Hematopoietic multipotent progenitor cell treated with erythropoietin and hydrocortisone succinate and interleukin-3 and kit ligand, for 15 days (in vitro differentiated cells): ENCODE measurements at places on chromosomes 3 and 15.
A peak's percentile ranks its signal among the peaks of the same experiment; 100 is the strongest.

DNA sequence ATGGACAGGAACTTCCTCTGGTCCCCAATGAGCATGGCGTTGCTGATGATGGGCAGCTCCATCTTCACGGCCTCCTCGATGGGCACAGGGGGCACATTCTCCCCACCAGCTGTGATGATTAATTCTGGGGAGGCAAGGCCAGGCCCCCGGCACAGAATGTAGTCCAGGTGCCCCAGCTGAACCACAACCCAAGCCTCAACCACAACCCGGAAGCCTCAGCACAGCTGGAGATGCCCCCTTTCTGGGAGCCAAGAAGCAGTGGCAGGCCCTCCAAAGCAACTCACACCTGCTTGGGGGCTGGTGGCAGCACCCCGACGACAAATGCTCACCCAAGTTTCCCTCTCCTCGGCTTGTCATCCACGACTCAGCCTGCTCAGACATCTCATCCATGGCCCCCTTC is 25.2 kb downstream of the IDH3A start:
- no peak for DNase-seq

DNA sequence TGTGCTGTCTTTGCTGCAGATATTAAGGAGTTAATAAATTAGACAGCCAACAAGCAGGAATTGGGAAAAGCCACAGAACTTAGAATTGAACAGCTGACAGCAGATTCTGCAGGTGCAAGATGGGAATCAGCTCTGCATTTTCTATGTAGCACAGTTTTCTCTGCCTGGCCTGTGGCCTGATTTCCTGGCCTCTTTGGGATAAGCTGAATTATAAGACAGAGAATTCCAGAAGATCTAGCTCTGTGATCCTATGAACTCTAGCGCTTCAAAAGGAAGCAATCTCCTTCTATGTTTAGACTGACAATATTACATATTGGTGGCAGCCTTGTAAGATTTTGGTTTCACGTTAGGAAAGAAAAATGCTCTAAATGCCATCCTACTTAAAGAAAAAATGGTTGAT is 24.0 kb upstream of the SOX2 start:
- DNase-seq = no peak

DNA sequence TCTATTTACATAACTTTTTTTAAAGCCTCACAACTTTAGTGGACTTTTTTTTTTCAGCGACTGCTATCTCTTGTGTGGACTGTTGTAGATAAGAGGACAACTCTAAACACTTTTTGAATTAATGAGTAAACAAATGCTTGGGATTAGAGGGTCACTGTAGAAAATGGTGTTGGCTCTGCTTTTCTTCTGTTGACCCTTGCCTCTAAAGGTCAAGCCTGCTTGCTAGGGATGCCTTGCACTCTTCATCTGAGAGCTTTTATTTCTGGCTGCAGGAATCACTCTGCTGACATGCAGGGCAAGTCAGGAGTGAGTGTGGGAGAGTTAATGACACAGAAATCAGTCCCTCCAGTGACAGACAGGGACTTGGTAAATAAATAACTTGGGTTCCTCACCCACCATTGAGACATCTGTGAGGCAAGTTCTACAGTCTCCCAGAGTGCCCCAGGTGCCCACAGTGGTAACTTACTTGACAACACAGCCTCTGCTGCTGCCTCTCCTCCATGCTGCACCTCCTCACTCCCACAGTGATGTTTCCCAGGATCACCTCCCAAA is 390.1 kb downstream of the IL20RB start:
- DNase-seq = no peak

GRCh38 chr15:71187078-71187477 is 71.8 kb downstream of the THSD4 start:
- DNase-seq = no peak

DNA sequence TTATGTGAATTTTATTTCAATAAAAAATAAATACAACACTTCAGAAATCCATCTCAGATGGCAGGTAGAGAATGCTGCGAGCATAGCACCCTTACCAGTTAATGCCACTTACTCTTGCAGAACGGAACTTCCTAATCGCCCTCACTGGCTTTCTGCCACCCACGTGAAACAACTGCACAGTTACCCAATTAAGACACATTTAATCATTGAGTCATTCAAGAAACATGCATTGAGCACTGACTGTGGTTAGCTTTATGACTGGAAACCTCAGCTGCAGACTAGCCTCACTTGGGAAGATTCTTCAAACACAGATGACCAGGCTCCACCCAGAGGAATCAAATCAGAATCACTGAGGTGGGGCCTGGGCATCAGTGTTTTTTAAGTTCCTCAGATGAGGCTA is 5.6 kb upstream of the MFGE8 start:
- no peak for DNase-seq

DNA sequence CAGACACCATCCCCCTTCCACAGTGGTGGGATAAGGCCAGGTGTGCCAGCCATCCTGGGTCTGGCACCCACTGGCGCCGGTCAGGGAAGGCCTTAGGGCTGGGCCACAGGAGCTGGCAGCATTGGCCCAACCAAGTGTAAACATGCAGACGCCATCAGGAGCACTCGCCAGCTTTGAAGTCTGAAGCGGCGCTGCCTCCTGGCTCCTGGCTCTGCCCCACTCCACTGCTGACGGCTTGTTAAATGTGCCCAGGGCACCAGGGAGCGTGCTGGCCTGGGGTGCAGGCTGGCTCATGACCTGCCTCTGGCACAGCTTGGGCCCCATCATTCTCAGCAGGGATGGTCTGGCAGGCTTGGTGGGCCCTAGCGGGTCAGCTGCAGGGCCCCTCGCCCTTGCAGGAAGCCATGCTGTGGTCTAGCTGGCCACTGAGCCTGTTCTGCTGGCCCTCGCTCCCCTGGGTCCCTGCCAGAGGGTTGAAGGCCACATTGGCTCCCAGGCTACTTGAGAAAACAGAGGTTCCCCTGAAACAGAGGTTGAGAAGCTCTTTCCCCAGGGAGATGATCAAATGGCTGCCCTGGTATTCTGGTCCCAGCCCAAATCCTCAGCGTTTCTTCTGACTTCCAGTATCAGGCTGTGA is 116.6 kb downstream of the DNAJB8 start:
- DNase-seq = no peak

GRCh38 chr15:68325726-68326125 is 48.2 kb downstream of the FEM1B start:
- no peak for DNase-seq

DNA sequence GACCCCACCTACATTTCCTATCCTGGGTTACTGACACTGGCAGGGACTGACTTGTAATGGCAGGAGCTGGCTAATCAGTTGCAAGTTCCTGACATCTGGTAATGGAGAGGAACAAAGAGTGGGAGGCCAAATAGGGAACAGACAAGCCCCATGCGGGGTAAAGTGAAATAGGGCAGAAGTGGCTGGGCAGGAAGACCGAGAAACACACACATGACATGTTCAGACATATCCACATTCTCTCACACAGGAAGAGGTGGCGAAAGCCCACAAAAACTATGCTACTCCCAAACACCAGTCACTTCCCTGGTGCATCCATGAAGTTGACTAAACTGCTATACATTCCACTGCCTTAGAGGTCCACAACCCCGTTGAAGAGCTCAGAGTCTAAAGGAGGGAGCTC is 394.1 kb upstream of the TBL1XR1 start:
- no peak for DNase-seq

DNA sequence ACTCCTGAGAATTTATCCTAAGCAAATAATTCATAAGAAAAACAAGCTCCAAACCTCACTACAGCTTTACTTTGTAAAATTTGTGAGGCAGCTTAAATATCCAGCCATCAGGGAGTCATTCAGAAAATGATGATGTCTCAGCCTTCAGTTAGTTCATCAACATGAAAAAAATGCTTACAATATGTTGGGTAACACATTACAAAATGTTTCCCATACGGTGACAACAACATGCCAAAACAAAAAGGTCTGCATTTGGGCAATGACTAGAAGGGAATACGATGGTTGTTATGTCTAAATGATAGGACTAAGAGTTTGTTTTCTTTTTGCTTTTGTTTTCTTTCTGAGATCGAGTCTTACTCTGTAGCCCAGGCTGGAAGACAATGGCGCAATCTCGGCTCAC is 47.0 kb upstream of the CFAP161 start:
- DNase-seq = no peak

DNA sequence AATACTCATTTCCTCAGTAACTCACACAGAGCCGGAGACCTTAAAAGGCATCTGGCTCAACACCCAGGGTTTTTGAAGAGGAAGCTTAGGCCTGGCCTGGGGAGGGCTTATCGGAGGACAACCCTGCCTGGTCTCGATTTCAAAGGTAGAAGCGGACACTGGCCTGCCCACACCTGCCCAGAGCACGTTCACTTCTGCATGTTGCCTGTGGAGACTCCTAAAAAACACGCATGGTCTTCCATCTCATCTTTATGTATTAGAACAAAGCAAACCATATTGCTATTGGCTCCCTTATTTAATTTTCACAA is 55.5 kb upstream of the FURIN start:
- no peak for DNase-seq

- no peak for DNase-seq
These were observed 1187.1 kb downstream of the ROBO1 start for GRCh38 chr3:78580681-78581080.

GRCh38 chr3:171255236-171255806 is 204.9 kb downstream of the TNIK start:
- no peak for DNase-seq

DNA sequence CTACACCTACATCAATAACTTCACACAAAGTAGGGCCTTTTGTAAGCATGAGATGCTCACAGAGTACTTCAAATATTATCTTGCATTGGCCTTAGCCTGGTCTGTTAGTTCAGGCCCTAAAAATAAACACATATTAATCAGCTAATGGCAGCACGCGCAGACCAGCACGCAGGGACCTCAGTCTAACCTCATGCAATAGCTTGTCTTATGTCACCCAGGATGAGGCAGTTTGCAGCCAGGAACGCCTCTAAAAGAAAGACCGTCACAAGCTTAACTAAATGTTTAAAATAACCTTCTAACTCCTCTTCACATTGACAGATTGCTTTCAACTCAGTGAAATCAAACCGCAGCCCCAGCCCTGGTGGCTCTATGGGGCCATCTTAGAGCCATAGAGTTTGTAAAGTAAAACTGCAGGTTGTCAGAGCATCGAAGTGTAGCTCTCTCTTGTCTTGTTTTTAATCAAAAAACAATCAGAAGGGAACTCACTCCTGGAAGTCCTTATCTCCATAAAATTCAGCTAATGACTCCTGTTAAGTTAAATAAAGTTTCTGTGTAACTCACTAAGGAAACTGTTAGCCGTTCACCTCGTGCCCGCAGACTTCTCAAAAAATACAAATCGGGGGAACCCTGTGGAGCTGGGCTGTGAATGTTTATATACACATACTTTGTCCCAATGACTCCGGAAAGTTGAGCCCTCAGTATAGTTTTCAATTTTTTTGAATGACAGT is 212.6 kb downstream of the CDIN1 start:
- no peak for DNase-seq

DNA sequence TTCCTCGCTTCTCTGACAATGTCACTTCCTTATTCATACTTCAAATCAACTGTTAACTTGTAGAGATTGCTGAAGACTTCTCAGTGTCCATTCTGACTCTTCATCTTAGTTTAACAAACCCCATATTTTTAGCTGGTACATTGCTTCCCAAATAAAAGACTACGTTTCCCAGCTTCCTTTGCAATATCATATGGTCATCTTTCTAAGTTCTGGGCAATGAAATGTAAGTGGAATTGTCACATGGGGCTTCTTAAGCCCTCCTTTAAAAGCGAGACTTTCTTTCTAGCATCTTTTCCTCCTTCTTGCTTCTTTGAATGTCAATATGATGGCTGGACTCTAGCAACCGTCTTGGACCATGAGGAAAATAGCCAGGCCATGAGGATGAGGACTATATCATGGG is 239.0 kb downstream of the ZNF621 start:
- no peak for DNase-seq

DNA sequence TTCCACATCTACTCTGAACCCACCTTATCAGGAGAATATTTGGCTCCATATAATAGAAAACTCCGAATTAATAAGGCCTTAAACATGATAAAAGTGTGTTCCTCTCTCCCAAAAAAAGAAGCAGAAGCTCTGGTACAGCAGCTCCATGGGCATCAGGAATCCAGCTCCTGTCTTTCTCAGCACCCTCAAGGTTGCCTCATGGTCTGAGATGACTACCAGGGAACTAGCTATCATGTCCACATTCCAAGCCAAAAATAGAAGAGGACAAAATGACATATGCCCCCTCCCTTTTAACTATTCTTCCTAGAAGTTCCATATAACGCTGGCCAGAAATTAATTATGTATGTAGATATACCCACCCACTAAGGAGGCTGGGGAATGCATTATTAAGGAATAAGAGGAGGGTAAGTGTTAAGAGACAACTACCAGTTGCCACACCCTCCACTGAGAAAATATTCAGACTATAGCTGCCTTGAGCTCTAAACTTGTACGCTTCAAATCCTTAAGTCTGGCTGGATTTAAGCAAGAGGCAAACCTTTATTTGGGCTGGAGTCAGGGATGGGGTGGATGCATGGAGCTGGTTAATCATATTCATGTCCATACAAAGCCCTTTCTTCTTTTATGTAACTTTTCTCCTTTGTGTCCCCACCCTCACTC is 35.8 kb upstream of the CTDSPL start:
- no peak for DNase-seq

DNA sequence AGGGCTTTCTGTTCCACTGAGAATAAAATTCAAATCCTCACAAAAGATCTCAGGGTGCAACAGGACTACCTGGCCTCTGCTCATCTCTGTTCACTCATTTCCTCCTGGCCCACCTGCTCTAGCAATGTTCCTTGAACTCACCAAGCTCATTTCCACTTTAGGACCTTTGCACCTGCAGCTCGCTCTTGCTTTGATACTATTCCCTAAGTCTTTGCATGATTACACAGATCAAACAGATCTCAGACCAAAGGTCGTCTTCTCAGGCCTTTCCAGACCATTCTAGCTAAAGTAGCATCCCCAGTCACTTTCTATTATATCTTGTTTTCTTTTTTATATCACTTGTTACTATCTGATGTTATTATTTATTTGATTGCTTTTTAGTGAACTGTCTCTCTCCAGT is 54.7 kb downstream of the B3GNT5 start:
- no peak for DNase-seq

GRCh38 chr3:125374501-125374995 is 577 bp downstream of the ZNF148 start:
- peak; percentile 28 for DNase-seq

GRCh38 chr15:40927495-40927872 is 1.7 kb upstream of the DLL4 start:
- no peak for DNase-seq

DNA sequence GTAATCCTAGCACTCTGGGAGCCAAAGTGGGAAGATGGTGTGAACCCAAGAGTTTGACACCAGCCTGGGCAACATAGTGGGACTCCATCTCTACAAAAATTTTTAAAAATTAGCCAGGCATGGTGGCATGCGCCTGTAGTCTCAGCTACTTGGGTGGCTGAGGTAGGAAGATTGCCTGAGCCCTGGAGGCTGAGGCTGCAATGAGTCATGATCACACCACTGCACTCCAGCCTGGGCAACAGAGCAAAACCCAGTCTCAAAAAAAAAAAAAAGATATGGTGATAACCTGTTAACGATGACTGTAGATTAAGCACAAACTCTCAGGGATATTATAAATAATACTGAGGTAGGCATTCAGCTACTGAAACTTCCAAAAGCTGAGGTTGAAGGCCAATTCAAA is 107.5 kb downstream of the SLC49A4 start:
- no peak for DNase-seq

GRCh38 chr15:58060575-58060974 is 4.9 kb downstream of the ALDH1A2 start:
- DNase-seq = no peak
